ENCODE measurements at places on chromosomes 2 and 18.
A peak's percentile ranks its signal among the peaks of the same experiment; 100 is the strongest.

- no peak for DNase-seq
These were observed 12.7 kb downstream of the SP3 start for GRCh38 chr2:173952267-173953046.

DNA sequence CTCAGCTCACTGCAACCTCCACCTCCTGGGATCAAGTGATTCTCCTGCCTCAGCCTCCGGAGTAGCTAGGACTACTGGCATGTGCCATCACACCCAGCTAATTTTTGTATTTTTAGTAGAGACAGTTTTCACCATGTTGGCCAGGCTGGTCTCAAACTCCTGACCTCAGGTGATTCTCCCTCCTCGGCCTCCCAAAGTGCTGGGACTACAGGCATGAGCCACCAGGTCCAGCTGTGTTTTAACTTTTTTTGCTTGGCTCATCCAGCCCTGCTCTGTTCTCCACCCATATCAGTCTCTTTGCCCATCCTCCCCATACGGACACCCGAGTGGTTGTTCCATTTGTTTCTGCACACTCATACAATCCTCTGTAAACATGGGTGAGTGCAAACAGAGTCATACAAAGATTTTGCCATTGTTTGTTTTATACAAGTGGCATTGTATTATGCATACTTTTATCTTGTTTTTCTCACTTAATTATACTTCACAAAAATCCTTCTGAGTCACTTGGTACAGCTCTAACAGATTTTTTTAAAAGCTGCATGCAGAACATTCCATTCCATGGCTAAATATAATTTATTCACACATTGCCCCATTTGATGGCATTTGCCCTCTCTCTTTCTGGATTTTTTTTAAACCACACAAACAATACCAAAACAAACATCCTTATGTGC, 5.3 kb downstream of the APOB start:
- DNase-seq: no peak

- DNase-seq: no peak
These were observed 34.1 kb upstream of the UBE2F start for GRCh38 chr2:237932731-237933131.

- DNase-seq: no peak
These were observed 61.9 kb downstream of the AQP4 start for GRCh38 chr18:26803643-26804042.

DNA sequence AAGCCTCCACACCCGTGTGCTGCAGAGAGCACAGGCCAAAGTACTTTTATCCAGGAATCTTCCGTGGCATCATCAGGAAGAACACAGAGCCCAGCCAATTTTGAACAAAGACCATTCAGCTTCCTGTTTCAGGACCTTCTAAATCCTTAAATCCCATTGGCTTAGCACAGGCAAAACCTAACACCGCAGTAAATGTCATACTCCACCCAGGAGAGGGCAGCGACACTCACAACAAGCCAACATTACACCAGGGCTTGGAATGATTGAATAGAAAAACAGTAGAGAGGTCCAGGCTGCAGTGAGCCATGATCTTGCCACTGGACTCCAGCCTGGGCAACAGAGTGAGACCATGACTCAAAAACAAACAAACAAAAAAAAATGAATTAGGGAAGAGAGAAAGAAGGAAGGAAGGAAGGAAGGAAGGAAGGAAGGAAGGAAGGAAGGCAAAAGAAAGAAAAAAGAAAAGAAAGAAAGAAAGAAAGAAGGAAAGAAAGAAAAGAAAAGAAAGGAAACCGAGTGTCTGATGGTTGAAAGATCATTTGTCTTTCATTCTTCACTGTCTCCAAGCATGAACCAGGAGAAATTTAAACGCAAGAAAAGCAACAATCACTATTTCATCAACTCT, 144.6 kb upstream of the SATB2 start:
- DNase-seq: no peak

- no peak for DNase-seq
These were observed 60.9 kb downstream of the BCL11A start for GRCh38 chr2:60492548-60492947.

- DNase-seq: no peak
These were observed 297.8 kb upstream of the KCNJ3 start for GRCh38 chr2:154400563-154401290.

- DNase-seq: no peak
These were observed 7.8 kb upstream of the RAB12 start for GRCh38 chr18:8601277-8602032.

DNA sequence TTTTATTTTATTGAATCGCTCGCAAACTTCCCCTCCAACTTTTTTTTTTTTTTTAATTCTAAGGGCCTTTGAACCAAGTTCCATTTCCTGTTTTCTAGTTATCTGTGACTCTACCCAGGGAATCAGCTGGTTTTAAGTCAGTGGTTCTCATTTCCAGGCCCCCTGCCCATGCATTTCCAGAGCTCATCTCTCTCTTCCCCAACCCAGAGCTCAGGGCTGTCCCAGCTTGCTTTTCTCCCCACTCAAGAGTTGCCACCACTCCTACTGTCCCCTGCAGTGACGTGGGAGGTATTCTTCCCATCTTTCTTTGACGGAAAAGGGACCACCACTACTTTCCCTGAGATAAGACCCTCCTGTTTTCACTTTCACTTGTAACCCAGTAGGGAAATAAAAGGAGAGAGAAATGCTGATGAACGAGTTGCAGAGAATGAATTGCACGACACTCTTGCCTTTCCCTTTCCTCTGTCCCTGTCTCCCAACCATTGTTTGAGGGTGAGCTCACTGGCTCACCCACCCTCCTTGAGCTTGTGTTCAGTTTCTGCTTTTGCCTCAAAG, 42.1 kb downstream of the TET3 start:
- no peak for DNase-seq

DNA sequence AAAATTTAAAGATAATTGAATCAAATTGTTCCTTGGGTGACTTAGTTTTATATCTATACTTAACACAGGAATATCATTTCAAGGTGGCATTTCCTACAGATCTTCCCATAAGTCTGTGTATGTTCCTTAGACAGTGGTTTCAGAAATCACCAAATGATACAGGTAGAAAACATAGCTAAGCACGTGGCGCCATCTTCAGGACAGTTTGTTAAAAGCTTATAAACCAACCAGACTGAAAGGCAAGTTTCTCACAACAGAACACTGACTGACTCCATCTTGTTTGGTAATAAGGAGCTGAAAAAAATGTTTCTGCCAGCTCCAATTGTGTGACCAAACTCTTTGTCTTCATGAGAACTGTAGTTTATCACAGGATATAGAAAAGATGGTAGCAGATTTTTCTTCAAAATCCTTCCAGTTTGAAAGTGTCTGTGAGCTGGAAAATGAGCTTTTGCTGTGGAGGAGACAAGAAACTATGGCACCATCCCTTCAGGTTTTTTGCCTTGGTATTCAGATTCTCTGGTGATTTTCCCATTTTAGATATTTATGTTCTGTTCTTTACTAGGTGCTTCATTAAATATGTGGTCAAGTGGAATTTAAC, 34.8 kb upstream of the NEUROD1 start:
- no peak for DNase-seq

GRCh38 chr2:100527440-100528015, 35.3 kb upstream of the PDCL3 start:
- DNase-seq: no peak

DNA sequence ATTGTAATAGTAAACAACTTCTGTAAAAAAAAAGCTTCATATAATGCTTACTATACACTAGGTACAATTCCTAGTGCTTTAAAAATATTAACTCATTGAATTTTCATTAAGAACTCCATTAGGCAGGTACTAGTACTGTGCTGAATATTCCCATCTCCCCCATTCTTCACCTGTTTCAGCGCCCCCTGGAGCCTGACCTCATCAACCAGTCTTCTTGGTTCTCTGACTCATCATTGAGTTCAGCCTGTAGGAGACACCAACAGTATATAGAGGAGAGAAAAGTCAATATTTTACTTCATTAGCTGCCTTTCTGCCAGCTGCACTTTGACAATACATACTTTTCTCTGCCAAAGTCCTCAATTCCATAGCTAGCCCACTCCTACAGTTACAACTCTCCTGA, 1009.9 kb upstream of the KLHL29 start:
- DNase-seq: no peak

- DNase-seq: no peak
These were observed 29.0 kb upstream of the EPAS1 start for GRCh38 chr2:46268196-46268595.

GRCh38 chr2:151410485-151410834, 758 bp downstream of the RIF1 start:
- no peak for DNase-seq

DNA sequence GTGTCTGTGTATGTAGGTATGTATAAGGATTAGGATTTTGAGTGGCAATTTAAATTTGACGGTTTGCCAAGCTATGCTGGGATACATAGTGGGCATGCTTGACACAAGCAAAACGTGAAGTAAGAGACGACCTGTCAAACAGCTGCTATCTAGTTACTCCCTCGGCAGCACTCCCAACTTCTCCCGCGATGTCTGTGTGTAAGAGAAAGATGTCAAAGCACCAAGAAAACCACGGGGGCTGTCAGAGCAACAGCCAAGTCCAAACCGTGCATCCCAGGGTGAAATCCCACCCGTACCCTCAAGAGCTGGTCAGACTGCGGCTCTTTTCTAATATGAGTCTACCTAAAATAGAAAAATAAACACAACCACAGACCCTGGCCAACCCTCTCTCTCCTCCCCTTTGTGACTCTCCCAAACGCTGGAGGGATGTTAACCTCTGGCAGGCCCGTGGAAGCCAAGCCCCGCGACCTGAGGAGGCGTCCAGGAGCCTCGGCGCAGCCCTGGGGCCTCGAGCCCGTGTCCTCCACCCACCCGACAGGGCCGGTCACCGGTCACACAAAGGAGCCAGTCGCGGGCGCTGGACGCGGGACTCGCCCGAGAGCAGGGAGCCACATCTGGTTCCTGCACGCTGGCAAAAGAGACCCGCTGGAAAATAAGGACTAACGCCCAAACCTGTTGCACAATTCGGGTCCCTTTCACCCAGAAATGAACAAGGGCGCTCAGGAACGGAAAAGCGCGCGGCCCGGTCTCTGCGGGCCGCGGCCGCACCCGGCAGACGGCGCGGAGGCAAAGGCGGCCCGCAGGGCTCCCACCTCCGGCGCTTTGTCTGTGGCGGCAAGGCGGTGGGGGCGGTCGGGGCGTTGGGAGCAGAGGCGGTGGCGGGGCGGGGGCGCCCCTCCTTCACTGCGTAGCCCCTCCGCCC, 925 bp downstream of the SESTD1 start:
- peak; percentile 5 for DNase-seq

DNA sequence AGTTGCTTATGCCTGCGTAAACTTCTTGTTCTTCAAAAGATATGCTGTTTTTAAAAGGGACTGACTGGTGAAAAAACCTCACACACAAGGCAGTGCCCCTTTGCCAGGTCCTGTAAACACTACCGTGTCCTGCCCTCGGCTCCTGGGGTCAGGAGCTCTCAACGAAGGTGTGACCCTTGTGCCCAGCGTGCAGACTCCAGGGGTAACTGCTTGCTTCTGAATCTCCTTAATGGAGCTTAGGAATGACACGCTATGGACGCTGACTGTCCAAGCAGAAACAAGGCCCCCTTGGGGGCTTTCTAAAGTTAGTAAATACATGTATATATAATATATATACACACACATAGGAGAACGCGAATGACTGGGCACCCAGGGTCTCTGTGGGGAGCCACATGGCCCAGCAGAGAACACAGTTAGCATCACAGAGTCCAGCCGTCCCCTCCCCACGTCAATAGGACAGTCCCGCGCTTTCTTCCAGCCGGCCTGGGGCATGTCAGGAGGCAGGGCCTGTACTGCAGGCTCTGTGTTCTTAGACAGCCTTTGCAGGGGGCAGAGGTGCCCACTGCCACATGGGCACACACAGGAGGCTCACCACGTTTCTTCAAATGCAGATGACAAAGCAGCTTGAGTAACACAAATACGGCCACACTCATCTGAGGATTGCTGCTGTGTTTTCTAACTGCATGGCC, 96.1 kb downstream of the HDAC4 start:
- DNase-seq: no peak

DNA sequence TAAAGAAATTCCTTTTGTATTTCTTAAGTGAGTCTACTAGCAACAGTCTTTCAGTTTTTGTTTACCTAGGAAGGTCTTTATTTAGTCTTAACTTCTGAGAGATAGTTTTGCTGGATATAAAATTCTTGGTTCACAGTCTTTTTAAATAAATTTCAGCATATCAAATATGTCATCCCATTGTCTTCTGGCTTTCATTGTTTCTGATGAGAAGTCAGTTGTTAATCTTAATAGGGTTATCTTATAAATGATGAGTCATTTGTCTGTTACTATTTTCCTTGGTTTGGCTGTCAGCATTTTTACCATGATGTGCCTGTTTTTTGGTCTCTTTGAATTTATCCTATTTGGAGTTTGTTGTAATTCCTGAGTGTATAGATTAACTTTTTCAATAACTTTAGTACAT, 129.3 kb downstream of the FAM210A start:
- no peak for DNase-seq

DNA sequence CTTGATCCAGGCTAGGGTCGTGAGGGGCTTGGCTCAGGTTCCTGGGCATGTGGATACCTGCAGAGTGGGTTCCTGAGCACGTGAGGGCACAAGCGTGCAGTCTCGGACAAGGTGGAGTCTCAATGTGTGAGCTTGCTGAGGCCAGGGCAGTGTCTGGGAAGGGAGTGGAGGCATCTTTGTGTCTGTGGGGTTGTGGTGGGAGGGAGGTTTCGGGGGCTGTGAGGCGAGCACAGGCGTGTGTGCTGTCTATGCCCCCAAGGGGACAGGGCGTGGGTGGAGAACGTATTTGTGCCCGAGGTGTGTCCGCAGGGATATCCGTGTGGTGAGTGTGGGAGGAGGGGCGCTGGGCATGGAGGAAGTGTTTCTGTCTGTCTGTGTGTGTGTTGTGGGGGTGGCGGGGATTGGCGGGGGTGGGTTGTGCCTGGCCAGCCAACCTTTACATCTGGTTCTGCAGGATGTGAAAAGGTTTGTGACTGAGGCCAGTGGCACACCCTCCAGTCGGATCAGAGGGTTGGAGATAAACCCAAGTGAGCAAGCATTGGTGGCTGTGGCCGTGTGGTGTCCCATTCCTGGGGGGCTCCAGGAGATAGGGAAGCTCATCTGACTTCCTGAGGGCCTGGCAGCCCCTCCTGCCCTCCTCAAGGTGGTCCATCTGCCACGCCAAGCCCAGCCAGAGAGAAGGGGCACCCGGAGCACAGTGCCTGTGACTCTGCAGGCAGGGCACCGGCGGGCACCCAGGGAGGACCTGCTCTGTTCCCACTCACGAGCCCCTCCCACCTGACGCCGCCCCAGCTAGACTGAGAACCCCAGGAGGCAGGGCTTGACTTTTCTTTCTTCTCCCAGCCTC, 57.1 kb downstream of the ZFP36L2 start:
- peak; percentile 51 for DNase-seq

- DNase-seq: no peak
These were observed 24.2 kb downstream of the PLCL1 start for GRCh38 chr2:197828464-197829135.

- DNase-seq: no peak
These were observed 1096.6 kb downstream of the TSN start for GRCh38 chr2:122851972-122852531.

All from esophagus squamous epithelium (tissue), 5 donors.